Hematopoietic multipotent progenitor cell treated with erythropoietin and hydrocortisone succinate and interleukin-3 and kit ligand, for 4 days (in vitro differentiated cells): ENCODE measurements at places on chromosomes 6 and 20.

DNA sequence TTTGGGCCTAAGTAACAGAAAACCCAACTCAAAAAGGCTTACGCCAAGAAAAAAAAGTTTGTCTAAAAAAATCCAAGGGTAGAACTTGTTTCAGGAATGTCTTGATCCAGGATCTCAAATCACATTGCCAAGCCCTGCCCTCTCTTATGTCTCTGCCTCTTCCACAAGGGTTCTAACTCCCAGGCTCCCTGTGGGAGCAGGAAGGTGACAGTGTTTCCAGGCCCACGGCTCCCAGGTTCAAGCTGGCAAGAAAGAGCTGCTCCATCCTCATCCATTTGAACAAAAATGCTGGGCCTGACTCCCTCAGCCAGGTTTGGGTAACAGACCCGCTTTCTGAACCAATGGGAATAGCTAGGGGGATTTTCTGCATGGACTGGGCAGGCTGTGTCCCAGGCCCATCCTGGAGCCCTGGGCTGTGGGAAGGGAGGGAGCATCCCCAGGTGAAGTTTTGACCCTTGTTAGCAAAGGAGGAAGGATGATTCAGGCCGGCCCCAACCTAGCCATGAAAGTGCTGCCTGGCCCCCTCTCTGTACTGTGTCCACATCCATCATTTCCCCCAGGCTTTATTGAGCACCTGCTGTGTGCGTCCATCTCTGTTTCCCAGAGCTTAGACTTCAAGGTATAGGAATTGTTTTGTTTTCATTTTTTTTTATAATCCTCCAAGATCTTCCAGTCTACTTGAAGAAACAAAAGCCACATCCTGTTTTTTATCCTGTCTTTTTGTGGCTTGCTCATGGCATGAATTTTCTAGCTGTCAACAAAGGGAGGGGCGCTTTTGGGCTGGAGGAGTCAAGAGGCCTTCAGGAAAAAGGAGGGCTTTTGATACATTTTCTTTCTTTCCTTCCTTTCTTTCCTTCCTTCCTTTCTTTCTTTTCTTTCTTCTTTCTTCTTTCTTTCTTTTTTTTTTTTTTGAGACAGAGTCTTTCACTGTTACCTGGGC, 159.8 kb downstream of the TFAP2C start:
- no peak for DNase-seq

- no peak for DNase-seq
Measured at GRCh38 chr20:8803065-8803464, 265.8 kb upstream of the PLCB4 start.

DNA sequence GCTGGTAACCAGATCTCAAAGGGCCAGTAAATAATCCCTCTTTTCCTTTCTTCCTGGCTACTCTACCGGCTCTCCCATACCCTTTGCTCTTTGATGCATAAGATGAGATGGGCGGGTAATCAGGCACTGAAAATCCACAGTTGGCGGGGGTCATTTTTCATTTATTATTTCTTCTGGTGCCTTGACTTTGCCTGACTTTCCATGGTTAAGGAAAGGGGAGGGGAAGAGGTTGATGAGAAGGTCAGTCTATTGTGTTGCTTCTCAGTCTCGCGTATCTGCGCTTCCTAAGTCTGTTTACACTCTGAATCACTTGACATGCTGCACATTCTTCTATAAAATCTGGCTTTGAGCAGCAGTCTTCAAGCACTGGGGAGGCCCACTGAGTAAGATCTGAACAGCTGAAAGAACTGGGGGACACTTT, 121.1 kb upstream of the HDGFL1 start:
- DNase-seq: no peak

DNA sequence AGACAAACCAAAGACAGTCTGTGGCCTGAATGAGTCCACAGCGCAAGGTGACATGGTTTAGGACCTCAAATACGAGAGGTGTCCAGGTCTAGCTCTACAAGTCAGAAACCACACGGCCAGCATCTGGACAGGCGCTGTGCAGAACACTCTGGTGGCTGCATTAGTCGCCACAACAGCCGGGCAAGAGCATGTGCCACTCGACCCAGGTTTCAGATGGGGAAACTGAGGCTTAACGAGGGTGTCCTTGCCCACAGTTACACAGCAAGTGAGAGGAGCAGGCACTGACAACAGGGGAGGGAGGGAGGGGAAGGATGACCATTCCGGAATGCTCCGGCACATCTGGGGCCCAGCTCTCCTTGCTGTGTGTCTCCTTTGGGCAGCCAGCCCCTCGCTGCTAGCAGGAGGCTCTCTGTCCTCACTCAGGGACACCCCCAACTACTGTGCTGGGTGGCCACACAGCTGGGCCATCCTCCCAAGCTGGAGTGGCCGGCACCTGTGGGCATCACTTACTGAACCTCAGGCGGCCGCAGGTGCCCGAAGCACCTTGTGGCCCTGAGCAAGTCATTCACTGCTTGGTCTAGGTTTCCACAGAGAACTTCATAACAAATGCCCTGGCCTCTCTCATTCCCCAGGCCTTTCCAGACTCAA, 6.6 kb downstream of the DLL1 start:
- no peak for DNase-seq

DNA sequence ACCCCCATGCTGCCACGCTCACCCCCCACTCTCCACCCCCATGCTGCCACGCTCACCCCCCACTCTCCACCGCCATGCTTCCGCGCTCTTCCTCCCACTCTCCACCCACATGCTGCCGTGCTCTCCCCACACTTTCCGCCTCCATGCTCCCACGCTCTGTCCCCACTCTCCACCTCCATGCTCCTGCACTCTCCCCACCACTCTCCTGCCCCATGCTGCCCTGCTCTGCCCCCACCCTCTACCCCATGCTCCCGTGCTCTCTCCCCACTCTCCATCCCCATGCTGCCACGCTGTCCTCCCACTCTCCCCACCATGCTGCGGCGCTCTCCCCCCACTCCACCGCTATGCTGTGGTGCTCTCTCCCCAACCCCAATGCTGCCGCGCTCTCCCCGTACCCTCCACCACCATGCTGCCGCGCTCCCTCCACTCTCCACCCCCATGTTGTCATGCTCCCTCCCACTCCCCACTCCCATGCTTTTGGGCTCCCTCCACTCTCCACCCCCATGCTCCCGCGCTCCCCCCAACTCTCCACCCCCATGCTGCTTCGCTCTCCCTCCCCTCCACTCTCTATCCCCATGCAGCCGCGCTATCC, 46.0 kb upstream of the PDE10A start:
- DNase-seq: no peak

- peak; percentile 57 for DNase-seq
Measured at GRCh38 chr6:1381481-1382330, 7.7 kb upstream of the FOXF2 start.

- DNase-seq: no peak
Measured at GRCh38 chr20:24916412-24916811, 32.7 kb upstream of the CST7 start.
